ENCODE measurements at places on chromosomes 13 and 19.

GRCh38 chr13:35198613-35199200 is 256.6 kb downstream of the NBEA start:
- no peak for DNase-seq

- no peak for DNase-seq
Measured at GRCh38 chr19:30086220-30086619, 144.2 kb downstream of the URI1 start.

DNA sequence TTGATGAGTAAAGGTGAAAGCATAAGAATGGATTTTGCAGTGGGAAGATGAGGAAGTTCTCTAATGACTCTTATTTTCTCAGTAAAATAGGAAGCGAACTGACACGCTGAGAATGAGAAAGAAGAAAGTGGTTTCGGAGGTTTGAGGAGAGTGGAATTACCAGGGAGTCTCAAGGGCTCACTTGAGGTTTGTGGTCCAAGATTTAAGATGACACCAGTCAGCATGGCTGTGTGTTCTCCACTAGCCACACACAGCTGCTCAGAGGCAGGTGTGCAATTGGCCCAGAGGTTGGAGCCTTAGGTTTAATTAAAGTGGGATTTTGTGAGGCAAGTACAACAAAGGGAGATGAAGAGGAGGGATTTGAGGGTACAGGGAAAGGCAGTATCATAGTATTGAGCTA is 99.6 kb upstream of the NBEA start:
- DNase-seq, result no peak

- no peak for DNase-seq
Measured at GRCh38 chr13:26743971-26744370, 16.6 kb downstream of the GPR12 start.

- no peak for DNase-seq
Measured at GRCh38 chr13:71493189-71493588, 373.8 kb downstream of the DACH1 start.

DNA sequence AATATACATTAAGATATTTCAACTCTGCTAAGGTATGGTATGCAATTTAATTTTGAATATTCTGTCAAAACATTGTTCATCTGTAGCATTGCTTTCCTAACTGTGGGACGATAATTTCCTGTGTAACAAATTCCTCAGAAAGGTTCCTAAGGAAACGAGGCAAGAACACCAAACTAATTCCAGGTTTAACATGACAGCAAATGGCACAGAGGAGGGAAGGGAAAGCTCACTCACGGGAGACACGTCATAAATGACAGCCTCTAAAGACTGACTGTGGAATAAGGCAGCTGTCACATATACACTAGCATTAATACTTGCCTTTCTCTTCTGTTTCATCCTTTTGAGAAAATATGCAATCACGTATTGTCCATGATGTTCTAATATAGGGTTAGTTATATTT is 380.6 kb downstream of the LIG4 start:
- DNase-seq, result no peak

GRCh38 chr19:19426799-19427198 is 21.3 kb downstream of the GATAD2A start:
- DNase-seq, result no peak

- DNase-seq, result no peak
Measured at GRCh38 chr19:29532097-29532496, 6.3 kb downstream of the VSTM2B start.

GRCh38 chr13:74082741-74083160 is 51.5 kb downstream of the KLF12 start:
- no peak for DNase-seq

DNA sequence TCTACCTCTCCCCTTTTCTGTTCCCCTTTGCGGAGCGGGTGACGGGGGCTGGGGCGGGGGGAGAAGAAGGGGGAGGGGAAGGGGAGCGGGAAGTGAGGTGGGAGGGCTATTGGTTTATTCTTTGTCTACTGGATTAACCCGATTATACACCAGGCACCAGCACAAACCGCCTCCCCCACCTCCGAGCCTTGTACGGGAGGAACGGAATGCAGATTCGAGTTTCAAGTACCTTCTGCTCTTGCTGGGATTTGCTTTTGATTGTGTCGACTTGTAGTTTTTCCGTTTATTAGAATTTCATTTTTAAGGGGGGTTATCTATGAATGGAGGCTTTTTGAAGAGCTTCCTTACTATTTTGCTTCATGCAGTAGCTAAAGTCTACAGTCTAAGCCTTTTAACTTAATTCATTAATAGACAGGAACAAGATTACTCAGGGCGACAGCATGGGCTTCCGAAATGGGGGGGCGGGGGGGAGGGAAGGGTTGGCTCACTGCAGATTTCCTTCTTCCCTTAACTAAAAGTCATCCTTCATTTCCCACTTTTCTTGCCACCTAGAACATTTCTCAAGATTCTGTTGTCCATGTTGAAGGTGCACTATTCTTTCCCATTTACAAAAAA is 937 bp upstream of the SPRY2 start:
- DNase-seq, result peak; percentile 34

GRCh38 chr13:76647550-76647949 is 238.7 kb downstream of the KCTD12 start:
- no peak for DNase-seq

GRCh38 chr13:50527188-50527587 is 316.3 kb downstream of the DLEU7 start:
- no peak for DNase-seq

- DNase-seq, result no peak
Measured at GRCh38 chr19:3248728-3249326, 24.4 kb downstream of the CELF5 start.

DNA sequence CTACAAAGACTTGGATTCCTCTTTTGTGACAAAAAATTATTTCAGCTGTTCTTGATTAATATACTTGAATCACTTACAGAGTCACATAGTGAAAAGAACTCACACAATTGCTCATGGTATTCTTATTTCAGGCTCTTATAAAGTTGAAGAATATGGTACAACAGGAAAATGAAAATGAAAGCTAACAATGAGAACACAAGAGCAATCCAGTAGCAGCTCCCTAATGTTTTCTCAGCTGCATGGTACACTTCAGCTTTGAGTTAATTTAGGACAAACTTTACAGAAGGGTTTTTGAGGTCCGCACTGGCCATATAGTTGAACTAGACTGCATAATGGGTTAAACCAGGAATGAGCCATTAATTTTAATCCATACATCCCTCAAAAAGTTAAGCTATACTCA is 1261.8 kb downstream of the SLITRK5 start:
- no peak for DNase-seq

GRCh38 chr13:39524795-39525194 is 78.2 kb downstream of the LHFPL6 start:
- no peak for DNase-seq

DNA sequence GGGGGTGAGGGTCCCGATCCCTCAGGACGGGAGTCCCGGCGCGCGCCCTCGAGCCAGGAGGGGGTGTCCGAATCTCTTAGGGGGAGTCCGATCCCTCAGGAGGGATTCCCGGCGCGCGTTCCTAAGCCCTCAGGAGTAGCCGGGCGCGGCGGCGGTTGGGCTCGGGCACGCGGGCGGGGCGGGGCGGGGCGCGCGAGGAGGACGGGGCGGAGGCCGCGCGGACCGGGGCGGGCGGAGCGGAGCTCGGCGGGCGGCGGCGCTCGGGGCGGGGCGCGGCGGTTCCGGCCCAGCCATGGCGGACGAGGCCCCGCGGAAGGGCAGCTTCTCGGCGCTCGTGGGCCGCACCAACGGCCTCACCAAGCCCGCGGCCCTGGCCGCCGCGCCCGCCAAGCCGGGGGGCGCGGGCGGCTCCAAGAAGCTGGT is at the start of gene CUL4A:
Gene CUL4A, plus strand, starts transcription at position 278 of the 423 bp plus-strand sequence. Its CDS starts 15 bp downstream, at position 293.
- peak; percentile 78 for DNase-seq

- DNase-seq, result no peak
Measured at GRCh38 chr13:51728972-51729371, 75.0 kb downstream of the DHRS12 start.

GRCh38 chr19:10132905-10133304 is 13.2 kb upstream of the EIF3G start:
- DNase-seq, result no peak

- DNase-seq, result no peak
Measured at GRCh38 chr13:24066405-24067295, 93.9 kb upstream of the SPATA13 start.

GRCh38 chr19:6271251-6271650 is 8.5 kb downstream of the MLLT1 start:
- DNase-seq, result no peak

DNA sequence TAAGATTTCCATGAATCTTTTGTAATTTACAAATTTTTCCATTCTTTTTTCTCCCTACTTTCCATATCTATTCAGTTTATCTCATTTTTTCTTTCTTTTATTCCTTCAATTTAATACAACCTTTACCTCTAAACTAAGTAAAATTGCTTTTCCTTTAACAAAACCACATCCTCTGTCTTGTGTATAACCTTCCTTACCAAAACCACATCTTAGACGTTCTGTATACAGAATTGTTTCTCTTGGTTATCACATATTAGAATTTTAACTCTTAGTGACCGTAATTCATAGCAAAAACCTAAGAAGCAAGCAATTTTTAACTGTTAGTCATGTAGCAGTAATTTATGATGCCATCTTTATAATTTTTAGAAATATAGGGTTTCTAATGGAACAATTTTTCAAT is 15.0 kb downstream of the PPP5C start:
- no peak for DNase-seq

DNA sequence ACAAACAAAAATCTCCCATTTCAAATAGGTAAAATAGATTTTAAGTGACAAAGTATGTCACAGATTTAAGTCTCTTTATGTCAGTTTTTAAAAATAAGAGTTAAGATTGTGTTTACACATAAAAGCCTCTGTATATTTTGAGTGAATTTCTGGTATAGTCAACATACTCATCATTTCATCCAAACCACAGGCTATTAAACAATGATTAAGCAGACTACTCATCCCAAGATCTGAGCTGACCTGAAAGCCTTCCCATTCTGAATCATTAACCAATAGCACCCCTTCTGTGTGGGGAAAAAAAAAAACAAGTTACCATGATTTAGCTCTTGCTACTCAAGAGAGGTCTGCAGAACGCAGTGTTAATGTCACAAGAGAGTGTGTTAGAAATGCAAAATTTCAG is 284.4 kb upstream of the NBEA start:
- DNase-seq, result no peak

- no peak for DNase-seq
Measured at GRCh38 chr13:46799139-46799538, 2.2 kb upstream of the ESD start.

DNA sequence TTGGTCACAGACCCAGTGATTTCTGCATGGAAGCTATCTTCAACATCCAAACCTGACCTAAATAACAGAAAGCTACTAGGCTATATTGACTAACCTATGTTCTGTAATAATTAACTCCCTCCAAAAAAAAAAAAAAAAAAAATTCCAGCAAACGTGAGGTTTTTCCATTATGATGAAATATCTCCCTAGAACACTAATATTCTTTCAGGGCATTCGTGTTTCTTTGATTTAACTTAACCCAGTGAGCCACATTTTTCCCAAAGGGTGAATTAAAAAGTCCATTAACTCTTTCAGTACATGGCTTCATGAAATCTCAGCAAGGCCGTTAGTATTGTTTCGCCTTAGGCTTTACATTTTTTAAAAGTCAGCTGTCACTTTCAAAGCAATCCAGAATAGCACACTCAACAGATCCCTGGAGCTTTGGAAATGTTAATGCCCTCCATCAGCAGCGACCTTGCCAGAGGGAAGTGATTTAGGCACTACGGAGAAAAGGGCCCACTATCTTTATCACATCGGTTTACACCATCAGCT is 175.8 kb downstream of the DCT start:
- no peak for DNase-seq

- DNase-seq, result no peak
Measured at GRCh38 chr19:1468821-1469254, 10.2 kb downstream of the C19orf25 start.

GRCh38 chr19:1650650-1651567 is 1.5 kb downstream of the TCF3 start:
- DNase-seq, result no peak

DNA sequence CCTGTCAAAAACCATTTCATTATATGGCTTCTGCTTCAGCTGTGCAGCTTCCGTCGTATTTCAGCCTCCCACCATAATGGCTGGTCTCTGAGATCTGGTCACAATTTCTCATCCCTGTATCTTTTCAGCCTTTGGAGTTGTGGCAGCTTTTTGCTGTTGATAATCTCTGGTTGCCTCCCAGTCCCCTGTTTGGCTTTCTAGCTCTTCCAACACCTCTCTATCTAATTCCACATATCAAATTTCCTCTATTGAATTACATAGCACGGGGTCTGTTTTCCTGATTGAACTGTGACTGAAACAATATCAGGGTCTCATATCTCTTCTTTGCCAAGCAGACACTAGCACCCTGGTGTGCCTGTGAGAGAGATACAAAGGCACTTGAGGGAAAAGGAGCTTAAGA is 222.1 kb upstream of the OBI1 start:
- DNase-seq, result no peak

DNA sequence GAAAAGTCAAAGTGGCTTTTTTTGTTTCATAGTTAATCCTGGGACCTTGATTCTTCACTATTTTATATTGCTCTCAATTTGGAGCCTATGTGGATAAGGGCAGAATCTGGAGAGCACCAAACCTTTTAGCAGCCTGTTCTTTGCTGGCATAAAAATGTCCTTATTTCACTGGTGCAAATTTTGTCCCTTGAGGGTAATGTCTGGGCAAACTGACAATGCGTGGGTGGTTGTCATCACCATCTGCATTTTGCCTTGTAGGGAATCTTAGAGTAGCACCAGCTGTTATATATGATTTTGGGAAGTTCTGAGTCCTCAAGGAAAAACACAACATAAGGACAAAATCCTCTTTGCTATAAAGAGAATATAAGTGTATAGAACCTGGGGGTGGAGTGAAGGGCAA is 336.9 kb upstream of the HTR2A start:
- DNase-seq, result no peak

DNA sequence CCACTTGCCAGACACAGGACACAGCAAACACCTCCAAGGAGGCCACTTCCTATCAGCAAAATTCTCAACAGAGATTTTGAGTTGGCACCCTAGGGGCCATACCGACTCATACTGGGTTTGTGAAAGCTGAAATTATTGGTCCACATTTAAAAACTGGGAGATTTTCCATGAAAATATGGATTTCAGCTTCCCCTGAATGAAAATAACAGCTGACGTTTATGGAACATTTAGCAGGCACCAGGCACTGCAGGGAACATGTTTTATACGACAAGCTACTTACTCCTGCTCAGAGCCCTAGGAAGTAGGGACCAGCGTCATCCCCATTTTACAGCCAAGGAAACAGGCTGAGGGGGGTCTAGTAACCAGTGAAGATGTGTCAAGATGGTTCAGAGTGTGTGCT is 169.3 kb downstream of the IER2 start:
- DNase-seq, result no peak

- DNase-seq, result no peak
Measured at GRCh38 chr19:53981376-53981951, 10.0 kb upstream of the CACNG6 start.
